Kidney capillary endothelial cell (primary cell): ENCODE measurements at places on chromosomes 16 and 17.

GRCh38 chr17:4972752-4973151, 5.1 kb upstream of the SPAG7 start:
- DNase-seq = no peak

DNA sequence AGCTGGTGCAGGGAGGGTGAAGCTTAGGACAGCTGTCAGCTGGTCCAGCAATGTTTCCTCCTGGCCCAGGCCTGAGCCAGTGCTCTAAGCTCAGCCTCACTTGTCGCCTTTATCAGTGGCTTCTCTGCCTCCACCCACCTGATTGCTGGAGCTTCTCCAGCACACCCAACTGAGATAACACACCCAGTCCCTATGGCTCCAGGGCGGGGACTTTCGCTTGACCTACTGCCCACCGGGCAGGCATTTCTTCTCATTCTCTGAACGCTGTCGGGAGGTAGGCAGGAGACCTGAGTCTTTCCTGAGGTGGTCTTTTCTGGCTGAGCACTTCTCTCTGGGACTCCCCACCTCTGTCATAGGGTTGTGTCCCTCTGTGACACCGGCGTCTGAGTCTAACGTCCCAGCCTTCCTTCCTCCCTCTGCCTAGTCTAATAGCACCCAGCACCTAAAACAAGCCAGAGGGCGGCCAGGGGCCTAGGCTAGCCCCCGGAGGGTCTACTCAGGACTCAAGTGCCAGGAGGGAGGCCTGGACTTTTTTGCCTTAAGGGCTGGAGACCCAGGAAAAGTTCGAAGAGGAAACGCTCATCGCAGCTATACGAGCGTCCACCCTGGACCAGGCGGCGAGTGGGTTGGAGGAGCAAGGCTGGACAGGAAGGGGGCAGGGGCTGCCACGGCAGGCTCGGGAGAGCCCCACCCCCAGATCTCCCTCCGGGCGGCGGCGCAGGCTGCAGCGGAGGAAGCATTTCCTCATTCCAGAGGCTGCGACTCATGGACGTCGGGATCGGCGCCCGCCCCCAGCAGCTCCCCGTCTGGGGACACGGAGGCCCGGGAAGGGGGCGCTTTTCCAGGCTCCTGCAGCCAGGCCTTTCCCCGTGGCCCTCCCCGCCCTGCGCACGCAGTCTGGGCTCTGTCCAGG, 756 bp downstream of the TAX1BP3 start:
- peak; percentile 79 for DNase-seq

DNA sequence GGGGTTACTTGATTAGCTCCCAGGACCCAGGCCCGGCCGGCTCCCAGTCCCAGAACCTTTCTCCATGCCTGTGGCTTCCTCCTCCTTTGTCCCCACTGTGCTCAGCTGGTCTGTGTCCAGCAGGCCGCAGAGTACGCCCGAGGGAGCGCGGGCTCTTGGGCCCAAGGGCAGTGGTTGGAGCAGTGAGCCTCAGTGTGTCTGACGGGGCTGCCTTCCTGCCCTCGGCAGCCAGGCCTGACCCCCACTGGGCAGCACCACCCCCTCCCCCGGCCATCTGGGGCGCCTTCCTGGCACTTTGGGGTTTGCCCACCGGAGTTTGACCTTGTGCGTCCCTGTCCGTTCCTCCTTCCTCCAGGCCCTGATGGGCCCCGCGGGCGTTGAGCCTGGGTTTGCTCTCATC, 62.4 kb upstream of the PVALEF start:
- DNase-seq = no peak

DNA sequence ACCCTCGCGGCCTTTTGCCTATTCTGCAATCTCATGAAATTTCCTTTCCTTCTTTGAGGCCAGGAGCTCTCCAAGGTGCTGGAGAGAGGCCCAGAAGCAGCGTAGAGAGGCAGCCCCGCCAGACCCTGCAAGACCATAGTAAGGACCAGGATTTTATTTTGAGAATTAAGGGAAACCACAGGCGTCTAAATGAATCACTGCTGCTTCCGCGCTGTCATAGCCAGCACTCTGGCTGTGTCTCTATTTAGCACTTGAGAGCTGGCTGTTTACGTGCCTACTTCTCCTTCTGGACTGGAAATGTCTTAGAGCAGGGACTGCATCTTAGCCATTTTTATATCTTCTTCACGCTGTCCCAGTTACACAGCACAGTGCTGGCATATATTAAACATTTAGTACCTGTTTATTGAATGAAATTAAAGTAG, 37.6 kb upstream of the PIRT start:
- DNase-seq = peak; percentile 2

- DNase-seq = no peak
These were observed 1.8 kb downstream of the CDH15 start for GRCh38 chr16:89173174-89173921.

DNA sequence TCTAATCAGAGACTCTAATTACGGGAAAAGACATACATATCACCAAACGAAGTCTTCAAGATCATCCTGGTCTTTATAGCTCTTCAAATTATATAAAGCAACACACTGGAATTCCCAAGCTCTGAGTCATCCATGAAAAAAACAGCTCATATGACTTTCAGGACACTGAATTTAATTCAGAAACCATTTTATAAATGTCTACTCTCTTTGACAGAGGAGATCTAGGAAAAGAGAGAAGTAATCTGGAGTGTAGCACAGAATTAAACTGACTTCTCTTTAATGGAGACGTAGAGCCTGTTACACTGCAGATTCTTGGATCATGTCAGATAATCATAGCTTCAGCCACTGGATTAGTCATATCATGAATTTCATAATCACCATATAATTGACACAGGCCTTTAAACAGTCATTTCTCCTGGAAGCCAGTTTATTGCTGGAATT, 86.8 kb upstream of the WSB1 start:
- DNase-seq = peak; percentile 66

DNA sequence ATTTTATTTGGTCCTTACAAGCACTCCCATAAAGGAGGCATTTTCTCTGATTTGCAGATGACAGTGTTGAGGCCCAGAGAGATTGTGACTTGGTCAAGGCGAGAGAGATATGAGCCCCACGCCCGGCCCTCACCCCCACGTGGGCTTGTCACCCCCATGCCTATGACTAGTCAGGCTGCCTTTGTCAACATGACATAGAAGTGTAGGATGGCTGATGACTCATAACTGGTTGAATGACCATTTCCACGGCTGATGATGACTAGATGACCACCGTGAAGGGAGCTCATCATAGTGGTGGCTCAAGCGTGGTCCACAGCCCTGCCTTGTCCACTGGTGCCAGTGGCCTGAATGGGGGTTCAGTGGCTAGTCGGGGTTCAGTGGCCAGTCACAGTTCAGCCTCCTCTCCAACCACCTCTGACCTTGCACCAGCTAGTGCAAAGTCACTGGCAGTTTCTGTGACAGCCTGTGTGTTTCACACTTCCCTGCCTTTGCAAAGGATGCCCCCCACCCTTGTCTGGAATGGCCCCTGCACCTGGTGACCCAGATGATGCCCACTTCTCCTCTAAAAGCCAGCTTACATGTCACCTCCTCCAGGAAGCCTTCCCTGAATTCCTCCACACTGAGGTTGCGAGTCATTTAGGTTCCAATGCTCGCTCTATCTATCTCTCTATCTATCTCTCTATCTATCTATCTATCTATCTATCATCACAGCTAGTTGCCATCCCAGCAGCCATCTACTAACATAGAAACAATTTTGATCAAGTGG, 3.8 kb upstream of the WSCD1 start:
- DNase-seq = no peak

- peak; percentile 59 for DNase-seq
These were observed 1.0 kb upstream of the RHOT1 start for GRCh38 chr17:32141258-32141657.
